ENCODE measurements at places on chromosomes 2 and 18. TPM values are rescaled to one million over a fixed set of nuclear protein-coding genes. Genes with fewer than 3 reads are reported as not detected.

ASB18 gene
- total RNA-seq = 29.0 TPM

MRPS9 gene
- 79.3 TPM for total RNA-seq

EFHD1 gene
- 16.2 TPM for total RNA-seq

DNA sequence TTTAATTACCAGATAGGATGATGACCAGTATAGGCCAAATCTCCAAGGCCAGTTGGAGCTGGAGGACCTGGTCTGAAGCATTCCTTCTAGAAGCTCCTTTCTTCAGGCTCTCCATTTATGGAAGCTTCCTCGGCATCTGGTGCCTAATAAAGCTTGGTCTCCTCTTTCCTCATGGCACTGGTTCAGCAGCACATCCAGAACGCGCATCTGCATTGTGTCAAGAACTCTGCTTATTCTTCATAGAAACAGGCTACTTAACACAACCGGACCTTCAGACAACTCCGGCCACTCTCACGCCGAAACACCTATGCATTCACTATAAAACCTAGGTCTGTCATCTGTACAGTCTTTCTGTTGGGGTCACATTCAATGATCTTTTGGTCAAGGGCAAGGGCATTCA is 99.8 kb downstream of the COL6A3 start:
- no peaks in the 10 kb centered on the region for H3K36me3 ChIP-seq
- peak overlapping the region; percentile 93 for H3K27ac ChIP-seq
- no peak for DNase-seq
- H3K27me3 ChIP-seq = no peaks in the 10 kb centered on the region
- H3K4me1 ChIP-seq = peaks cover 17% of the 10 kb centered on the region
- H3K4me3 ChIP-seq = no peak overlapping the region

DNA sequence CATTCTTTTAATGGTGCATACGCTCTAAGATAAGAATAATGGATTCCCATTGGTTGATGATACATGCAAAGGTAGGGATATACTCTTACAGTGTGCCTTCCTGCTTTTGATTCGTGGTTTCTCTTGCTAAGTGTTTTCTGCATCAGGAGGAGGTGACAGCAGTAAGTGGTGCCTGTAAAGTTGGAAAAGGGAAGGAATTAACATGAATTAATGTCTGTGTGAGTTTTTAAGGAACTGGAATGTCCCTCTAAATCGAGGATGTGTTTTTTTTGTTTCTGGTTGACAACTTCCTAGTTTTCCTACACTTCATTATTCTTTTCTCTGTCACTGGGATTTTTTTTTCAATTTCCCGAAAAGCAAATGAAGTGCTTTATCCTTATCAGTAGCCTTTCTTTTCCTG is 54.4 kb downstream of the CRIM1 start:
- H3K27ac ChIP-seq = peak overlapping the region; percentile 53
- H3K27me3 ChIP-seq = no peaks in the 10 kb centered on the region
- H3K36me3 ChIP-seq = no peaks in the 10 kb centered on the region

- peaks cover 10% of the 10 kb centered on the region for H3K27me3 ChIP-seq
- no peaks in the 10 kb centered on the region for H3K36me3 ChIP-seq
- no peak for DNase-seq
- peaks cover 6% of the 10 kb centered on the region for H3K4me1 ChIP-seq
- no peak overlapping the region for H3K27ac ChIP-seq
- no peak overlapping the region for H3K4me3 ChIP-seq
These were observed 7.7 kb downstream of the DOK1 start for GRCh38 chr2:74562126-74562775.

- no peak for DNase-seq
- H3K27ac ChIP-seq = no peak overlapping the region
- no peaks in the 10 kb centered on the region for H3K36me3 ChIP-seq
These were observed 26.3 kb upstream of the E2F6 start for GRCh38 chr2:11492244-11492643.

DNA sequence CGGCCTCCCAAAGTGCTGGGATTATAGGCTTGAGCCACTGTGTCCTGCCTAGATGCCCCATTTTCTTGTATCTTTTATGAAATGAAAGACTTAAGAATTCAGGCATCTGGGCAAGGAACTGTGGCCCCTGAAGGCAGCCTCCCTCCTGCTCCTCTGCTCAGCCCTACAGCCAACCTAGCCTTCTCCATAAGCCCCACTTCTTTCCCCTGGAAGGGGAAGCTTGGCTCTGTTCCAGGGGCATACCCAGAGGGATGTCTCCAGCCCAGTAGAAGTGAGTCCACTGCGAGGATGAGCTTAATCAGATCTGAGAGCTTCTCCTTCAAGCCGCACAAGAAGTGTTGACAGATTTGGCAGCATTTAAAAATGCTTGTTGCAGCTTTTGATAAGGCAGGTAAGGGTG is 39.7 kb downstream of the RHOB start:
- H3K27me3 ChIP-seq = no peaks in the 10 kb centered on the region
- no peaks in the 10 kb centered on the region for H3K4me1 ChIP-seq
- no peak overlapping the region for H3K27ac ChIP-seq
- DNase-seq = no peak

- no peaks in the 10 kb centered on the region for H3K27me3 ChIP-seq
- H3K27ac ChIP-seq = no peak overlapping the region
- H3K4me3 ChIP-seq = no peak overlapping the region
- no peak for DNase-seq
- H3K4me1 ChIP-seq = no peaks in the 10 kb centered on the region
These were observed 372.4 kb downstream of the CMPK2 start for GRCh38 chr2:6493266-6493665.

- no peak overlapping the region for H3K4me3 ChIP-seq
- no peaks in the 10 kb centered on the region for H3K27me3 ChIP-seq
- H3K4me1 ChIP-seq = peaks cover 7% of the 10 kb centered on the region
- no peak for DNase-seq
- no peak overlapping the region for H3K27ac ChIP-seq
These were observed 7.5 kb upstream of the SP3 start for GRCh38 chr2:173972636-173973035.

GRCh38 chr2:74862020-74862964 is 28.4 kb downstream of the HK2 start:
- H3K27me3 ChIP-seq = no peaks in the 10 kb centered on the region
- H3K36me3 ChIP-seq = no peaks in the 10 kb centered on the region
- H3K27ac ChIP-seq = no peak overlapping the region
- H3K4me3 ChIP-seq = no peak overlapping the region
- H3K4me1 ChIP-seq = no peaks in the 10 kb centered on the region

DNA sequence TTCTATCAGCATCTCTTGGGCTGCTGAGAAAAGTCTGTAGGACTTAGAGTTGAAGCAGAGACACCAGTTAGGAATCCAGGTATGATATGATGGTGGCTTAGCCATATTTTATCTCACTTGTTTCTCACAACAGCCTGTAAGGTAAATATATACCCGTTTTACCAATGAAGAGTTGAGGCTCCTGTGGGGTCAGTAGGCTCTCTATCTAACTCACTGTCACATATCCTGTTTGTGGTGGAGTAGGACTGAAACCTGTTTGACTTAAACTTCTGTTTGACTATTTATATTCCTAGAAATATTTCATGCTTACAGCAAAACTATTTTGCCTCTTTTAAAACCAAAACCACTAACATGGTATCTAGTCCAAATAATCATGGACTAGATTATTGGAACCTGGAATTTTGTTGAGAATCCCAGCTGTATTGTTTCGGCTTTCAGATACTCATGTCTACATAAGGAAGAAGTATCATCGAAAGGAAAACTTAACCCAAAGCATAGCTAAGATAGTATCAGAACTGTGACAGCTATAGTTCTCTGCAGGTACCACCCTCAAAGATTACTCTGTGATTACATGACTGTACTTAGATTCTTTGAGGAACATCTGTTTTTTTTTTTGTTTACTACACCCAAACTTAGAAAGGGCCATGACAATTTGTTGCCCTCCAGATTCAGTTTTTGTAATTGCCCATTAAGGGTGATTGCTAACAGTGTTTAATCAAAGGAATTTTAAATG is 216.1 kb upstream of the THUMPD2 start:
- H3K4me1 ChIP-seq = no peaks in the 10 kb centered on the region
- no peak overlapping the region for H3K4me3 ChIP-seq
- H3K36me3 ChIP-seq = no peaks in the 10 kb centered on the region
- no peaks in the 10 kb centered on the region for H3K27me3 ChIP-seq
- no peak for DNase-seq

DNA sequence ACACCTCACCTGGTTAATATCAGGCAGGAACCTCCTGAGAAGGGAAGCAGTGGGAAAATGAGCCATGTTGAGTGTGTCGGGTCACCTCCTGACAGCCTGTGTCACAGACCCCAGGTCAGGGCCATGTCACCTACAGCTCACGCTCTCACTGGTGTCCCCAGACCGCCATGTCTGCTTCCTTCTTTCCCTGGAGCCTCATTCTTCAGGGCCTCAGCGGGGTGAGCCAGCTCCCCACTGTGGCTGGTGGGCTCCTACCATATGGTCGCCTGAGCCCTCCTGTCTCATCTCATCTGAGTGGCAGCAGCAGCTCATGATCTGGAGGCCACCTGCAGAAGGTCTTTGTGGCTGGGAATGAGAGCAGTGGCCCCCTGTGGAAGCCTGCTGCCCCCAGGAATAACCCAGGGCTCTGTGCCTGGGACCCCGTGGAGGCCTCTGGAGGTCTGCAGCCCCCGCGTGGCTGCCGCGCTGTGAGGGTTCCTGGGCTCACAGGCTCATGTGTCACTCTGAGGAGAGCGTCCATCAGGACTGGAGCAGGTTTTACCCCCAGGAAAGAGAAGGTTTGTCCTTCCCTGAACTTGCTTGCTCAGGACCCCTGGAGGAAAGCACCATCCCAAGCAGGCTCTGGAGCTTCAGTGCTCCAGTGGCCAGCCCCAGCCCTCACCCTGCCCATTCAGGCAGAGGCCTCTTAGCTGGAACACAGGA is 56.4 kb downstream of the FAM168B start:
- H3K36me3 ChIP-seq = no peaks in the 10 kb centered on the region
- no peak for DNase-seq
- no peak overlapping the region for H3K4me3 ChIP-seq
- peaks cover 15% of the 10 kb centered on the region for H3K4me1 ChIP-seq
- no peak overlapping the region for H3K27ac ChIP-seq
